H9 (cell line): ENCODE measurements at places on chromosomes 13 and 19. TPM values are rescaled to one million over a fixed set of nuclear protein-coding genes. Genes with fewer than 3 reads are reported as not detected.

ZNF816 gene
- total RNA-seq, result 14.0 and 15.1 TPM in 2 replicates

DNA sequence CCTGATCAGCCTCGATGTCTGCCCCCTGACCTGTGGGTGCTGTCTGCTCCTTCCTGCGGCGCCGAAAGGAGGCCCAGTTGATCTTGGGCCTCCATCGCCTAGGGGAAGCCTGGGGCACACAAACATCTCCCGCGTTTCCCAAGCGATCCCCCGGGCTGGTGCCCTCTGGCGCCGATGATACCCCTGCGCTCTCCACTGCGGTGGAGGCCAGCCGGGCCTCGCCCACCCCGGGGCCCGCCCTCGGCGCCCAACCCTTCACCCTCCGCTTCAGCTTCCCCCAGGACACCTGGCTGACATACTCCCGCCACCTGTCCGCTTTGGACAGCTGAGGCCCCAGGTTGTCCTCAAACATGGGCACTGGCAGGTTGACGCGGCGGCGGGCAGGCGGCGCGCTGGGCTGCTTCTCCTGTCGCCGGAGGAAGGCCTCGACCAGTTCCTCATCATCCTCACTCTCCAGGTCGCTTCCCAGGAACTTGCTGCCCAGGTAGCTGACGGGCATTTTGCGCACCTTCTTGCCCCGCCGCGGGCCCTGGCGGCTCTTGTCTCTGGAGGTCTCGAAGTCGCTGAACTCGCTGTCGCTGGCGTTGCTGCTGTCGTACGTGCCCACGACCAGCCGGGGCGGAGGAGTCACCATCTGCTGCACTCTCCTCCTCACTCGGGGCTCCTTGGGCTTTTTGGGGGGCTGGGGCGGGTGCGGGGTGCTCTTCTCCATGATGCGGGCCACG lies 1.3 kb downstream of the CCDC8 start:
- peak; percentile 42 for DNase-seq

GRCh38 chr13:73720216-73720840 lies 413.9 kb downstream of the KLF12 start:
- no peak for DNase-seq

GRCh38 chr13:51800486-51800885 lies 3.5 kb downstream of the DHRS12 start:
- DNase-seq, result no peak

GRCh38 chr19:38392707-38393308 lies 4.3 kb downstream of the SPRED3 start:
- no peak for DNase-seq

GRCh38 chr19:2096034-2096479 lies at the start of gene MOB3A:
TSS of gene MOB3A (minus strand) at chr19:2096326. CDS start at chr19:2078560, 17,766 bp downstream.
- DNase-seq, result no peak
